ENCODE measurements at places on chromosomes 3 and 15.
A peak's percentile ranks its signal among the peaks of the same experiment; 100 is the strongest.

GRCh38 chr3:152830245-152830644 lies 4.7 kb upstream of the P2RY1 start:
- no peak for DNase-seq

GRCh38 chr3:13160619-13161018 lies 87.4 kb upstream of the IQSEC1 start:
- no peak for DNase-seq

DNA sequence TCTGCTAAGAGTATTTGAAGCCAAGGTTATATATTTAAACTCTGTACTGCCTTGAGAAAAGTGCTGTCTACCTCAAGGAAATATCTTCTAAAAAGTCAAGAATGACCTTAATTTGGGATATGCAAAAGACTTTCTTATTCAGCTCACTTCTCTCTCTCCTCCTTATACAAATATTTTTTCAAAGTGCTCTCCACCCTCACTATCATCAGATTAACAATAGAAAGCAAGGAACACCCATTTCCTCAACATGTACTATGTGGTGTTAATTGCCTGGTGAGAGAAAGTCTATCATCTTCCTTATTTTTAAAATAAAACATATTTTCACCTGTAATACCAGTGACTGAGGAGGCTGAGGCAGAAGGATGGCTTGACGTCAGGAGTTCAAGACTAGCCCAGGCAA lies 44.4 kb upstream of the RSL24D1 start:
- no peak for DNase-seq

DNA sequence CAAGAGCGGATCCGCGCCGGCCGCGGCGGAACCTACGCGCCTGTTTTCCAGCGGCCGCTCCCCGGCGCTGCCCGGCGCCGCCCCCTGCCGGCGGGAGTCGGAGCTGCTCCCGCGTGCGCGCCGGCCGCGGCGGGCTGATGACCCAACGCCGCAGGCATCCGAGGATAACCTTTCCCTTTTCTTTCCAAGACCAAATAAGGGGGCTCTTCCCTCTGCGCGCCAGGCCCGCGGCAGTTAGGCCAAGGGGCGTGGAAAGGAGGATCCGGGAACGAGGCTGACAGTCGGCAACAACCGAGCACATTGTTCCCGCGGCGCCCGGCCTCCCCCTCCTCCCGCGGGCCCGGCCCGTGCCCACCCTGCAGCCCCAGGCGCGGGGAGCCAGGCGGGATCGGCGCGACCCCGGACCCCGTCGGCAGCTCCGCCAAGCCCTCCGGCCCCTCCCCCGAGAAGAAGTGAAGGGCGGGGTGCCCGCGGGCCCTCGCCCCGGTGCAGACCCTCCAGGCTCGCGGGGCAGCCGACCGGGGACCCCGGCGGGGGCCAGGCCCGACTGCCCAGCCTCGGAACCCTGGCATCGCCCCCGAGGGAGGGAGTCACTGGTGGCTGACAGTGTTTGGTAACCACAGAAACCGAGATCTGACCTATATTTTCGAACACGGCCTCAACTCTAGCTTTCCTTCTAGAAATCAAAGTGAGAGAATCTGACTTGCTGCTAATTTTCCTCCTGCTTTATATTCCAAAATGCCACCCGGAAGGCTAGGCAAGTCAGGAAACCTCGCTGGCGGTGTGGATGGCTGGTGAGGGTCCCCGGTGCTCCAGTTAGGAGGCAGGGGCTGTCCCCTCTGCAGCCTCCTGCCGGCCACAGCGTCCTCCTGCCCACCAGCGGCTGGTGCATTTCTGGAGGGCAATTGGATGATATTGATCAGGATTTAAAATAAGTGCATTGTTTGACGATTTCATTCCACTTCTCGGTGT lies 45.6 kb upstream of the SYNM start:
- DNase-seq, result peak; percentile 9

DNA sequence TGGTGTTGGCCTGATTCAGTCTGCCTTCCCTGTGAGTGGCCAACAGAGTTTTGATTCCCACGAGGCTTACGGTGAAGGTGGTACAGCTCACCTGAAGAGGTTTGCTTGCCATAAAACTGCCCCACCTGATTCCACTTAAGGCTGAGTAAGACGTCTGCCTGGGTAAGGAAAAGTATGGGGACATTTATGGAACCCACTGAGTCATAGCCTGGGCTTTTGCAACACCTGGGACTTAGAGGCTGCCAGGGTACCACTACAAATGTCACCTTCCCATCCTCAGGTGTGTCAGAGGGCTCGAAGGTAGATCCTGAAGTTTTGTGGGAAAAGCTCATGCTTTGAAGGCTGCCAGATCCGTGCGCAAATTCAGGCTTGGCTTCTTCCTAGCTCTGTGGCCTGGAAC lies 56.9 kb upstream of the SLCO2A1 start:
- DNase-seq, result no peak

- no peak for DNase-seq
Observed at GRCh38 chr3:126720596-126720995, 16.6 kb downstream of the CHCHD6 start.

GRCh38 chr15:28147801-28148200 lies 48.7 kb upstream of the OCA2 start:
- no peak for DNase-seq

- DNase-seq, result no peak
Observed at GRCh38 chr15:69793431-69793780, 304.3 kb downstream of the TLE3 start.

DNA sequence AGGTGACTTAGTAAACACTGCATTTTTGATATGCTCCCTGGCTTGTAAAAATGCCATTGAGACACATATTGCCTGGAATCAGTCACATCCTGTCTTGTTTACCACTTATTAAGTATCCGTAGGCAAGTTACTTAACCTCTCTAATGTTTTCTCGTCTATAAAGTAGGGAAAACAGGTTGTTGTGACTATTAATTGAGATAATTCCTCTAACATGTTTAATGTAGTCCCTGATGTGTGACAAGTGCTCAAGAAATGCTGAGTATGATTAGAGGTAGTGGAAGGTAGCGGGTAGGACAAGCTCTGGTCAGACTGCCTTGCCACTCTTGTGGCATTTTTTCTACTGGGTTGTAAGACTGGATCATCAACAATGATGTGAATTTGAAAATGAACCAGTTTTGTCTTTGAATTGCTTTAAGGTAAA lies 54.1 kb downstream of the NFKBIZ start:
- DNase-seq, result no peak

DNA sequence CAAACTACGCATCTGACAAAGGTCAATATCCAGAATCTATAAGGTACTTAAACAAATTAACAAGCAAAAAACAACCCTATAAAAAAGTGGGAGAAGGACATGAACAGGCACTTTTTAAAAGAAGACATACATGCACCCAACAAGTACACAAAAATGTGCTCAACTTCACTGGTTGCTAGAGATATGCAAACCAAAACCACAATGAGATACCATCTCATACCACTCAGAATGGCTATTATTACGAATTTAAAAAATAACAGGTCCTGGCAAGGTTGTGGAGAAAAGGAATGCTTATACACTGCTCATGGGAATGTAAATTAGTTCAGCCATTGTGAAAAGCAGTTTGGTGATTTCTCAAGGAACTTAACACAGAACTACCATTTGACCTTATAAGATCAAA lies 175.6 kb upstream of the MLF1 start:
- no peak for DNase-seq

GRCh38 chr15:77295446-77295845 lies 124.5 kb downstream of the PEAK1 start:
- DNase-seq, result no peak

DNA sequence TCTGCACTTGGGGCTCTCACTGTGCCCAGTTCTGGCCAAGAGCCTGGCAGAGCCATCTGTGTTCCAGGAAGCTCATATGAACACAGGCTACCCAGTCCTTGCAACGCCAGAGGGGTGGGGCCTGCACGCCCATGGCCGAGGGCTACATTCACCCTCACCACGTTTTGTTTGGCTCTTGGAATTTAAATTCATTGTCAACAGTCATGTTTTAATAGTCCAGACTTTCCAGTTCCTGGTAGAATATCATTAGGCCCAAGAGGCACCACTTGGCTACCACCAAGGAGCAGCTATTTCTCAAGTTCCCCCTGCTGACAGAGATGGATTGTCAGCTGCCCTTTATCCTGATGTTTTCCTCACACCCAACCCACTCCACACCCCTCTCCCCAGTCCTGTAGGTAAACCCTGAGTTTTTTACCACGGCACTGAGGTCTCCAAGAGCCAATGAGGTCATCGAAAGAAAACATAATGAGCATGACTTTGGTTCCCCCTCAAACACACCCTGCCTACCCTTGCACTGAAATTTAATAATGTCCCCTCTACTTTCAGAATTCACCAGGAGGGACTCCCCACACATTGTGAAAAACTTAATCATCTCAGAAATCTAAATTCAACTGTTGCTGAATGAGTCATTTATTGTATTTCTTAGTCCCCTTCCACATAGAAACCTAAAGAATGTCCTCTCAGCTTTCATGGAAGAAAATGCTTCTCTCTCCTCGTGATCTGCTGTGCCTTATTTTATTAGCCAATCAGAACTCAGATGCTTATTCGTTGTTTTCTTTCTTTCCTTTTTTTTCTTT lies 125.1 kb downstream of the SHQ1 start:
- no peak for DNase-seq

GRCh38 chr3:100117093-100117492 lies 2.8 kb upstream of the FILIP1L start:
- DNase-seq, result no peak
